Thymus (tissue), 14 donors: ENCODE measurements at places on chromosomes 5 and 9. TPM values are rescaled to one million over a fixed set of nuclear protein-coding genes. Genes with fewer than 3 reads are reported as not detected.

CMBL gene
- total RNA-seq: 1.9 TPM

PRDM9 gene
- not detected for total RNA-seq

GRCh38 chr9:130933114-130934046 lies 5.7 kb downstream of the FIBCD1 start:
- no peak for DNase-seq

GRCh38 chr5:75091597-75091996 lies 39.2 kb upstream of the GCNT4 start:
- DNase-seq: no peak

- no peak for DNase-seq
These were observed 608.9 kb downstream of the IRX1 start for GRCh38 chr5:4204276-4205141.

- no peak for DNase-seq
These were observed 294.9 kb downstream of the MED10 start for GRCh38 chr5:6083311-6083978.

- no peak for DNase-seq
These were observed 514.7 kb downstream of the MAT2B start for GRCh38 chr5:164020116-164020515.

DNA sequence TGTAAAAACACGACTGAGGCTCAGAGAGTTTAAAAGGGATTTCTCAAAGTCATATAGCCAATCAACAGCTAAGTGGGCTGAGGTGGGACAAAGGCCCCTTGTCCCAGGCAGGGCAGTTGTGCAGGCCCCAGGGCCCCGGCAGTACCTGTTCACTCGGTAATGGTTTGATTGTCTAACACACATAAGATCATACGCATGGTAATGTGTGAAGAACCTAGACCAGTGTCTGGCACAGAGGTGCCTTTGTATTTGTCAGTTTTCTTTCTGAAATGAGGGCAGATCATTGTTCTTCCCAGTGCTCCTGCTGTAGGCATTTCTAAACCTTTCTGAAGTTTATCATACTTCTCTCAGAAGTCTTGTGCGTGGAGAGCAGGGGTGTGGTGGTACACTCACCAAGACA lies 66.8 kb downstream of the IPPK start:
- no peak for DNase-seq

DNA sequence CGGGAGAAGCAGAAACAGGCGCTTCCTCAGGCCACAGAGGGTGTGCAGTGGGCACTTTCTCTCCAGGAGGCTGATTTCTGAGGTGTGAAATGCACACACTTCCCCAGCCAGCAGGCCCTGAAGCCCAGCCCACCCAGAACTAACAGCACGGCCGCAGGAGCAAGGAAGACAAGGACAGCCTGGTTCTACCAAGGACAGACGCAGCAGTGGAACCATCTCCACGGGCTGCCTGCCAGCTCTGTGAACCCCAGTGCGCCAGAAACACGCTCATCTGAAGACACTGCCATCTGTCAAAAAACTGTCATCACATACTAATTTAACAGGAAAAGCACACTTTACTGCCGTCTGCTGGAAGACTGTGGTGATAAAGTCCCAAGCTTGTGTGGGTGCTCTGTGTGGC lies 40.7 kb downstream of the MAPK9 start:
- DNase-seq: no peak

GRCh38 chr9:97563458-97564135 lies 62.1 kb downstream of the TMOD1 start:
- DNase-seq: no peak

- DNase-seq: no peak
These were observed 408.4 kb upstream of the NMUR2 start for GRCh38 chr5:152813526-152813925.

DNA sequence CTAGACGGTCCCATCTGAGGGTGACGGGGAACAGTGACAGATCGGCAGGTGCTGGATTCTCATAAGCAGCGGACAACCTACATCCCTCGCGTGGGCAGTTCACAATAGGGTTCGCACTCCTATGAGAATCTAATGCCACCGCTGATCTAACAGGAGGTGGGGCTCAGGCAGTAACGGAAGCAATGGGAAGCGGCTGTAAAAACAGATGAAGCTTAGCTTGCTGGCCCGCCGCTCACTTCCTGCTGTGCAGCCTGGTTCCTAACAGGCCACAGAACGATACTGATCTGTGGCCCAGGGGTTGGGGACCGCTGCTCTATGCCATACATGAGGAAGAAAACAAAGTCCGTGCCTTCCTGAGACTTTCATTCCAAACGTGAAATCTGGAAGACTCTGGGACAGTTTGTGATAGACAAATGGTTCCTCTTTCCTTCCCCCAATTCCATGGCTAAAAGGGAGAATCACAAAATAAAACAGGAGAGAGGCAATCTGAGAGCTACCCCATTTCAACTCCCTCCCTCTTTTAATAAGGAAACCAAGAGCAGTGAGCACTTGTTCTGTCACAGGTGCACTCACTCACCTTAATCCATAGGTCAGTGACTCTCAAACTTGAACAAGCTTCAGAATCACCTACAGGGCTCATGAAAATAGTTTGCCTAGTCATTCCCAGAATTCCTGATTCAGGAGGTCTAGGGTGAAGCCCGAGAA lies 12.1 kb downstream of the PDCL start:
- DNase-seq: no peak

GRCh38 chr9:76114144-76114543 lies 223.7 kb downstream of the PCSK5 start:
- no peak for DNase-seq

GRCh38 chr5:107615299-107615817 lies 55.4 kb downstream of the EFNA5 start:
- DNase-seq: no peak

DNA sequence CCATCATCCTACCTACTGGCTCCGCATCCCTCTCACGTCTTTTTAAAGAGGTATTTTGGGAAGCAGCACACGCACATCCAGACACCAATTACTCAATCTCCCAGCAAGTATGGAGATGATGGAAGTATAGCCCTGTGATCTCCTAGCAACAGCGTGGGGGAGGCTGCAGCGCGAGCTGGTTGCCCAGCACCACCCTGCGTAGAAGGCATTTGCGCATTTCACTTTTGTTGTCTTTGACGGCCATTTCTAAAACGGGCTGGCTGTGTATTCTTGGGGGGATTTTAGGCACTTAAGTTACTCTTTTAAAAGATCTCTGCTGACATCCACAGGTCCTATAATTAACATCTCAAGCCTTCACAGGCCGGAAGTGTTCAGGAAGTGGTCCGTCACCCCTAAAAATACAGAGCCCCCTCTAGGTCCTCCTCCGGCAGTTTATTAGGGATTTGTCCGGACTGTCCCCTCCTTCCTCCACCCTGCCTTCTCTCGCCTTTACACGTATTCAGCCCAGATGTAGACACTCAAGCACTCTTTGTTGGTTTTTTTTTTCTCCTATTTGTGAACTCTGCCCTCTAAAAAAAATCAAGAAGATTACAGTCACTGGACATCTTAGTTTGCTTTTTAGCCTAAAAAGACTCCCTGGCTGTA lies 371.4 kb downstream of the NTRK2 start:
- no peak for DNase-seq

DNA sequence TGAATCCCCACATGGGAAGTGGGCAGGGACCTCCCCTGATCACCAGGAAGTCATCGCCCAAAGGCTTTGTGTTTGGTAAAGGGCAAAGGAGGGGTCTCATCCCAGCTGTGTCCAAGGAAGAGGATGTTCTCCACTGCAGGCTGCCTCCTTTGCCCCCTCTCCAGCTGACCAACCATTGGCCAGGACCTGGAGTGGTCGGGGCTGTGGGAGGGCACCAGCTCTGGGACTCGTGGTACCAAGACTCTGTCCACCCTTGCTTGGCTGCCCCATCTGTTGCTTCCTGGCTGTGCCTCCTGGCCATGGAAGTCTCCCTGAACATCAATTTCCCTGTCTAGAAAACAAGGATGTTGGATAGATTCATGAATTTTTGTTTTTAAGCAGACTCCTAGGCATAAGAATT lies 34.1 kb downstream of the COL15A1 start:
- DNase-seq: no peak

DNA sequence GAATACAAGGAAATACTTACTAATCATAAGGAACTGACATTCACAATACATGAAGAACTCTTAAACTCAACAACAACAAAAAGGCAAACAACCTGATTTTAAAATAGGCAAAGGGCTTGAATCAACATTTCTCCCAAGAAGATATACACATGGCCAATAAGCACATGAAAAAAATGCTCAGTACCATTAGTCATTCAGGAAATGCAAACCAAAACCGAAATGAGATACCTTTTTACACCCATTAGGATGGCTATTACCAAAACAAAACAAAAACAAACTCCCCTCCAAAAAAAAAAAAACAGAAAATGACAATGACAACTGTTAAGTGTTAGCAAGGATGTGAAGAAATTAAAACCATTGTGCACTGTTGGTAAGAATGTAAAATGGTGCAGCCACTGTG lies 104.1 kb upstream of the ZNF462 start:
- DNase-seq: no peak
